Activated CD4-positive, CD25-positive, alpha-beta regulatory T cell (primary cell): ENCODE measurements at places on chromosomes 12 and 14.

- no peak for DNase-seq
Observed at GRCh38 chr14:75252254-75252837, 26.3 kb upstream of the FOS start.

GRCh38 chr12:53048033-53048779, 1.7 kb upstream of the TNS2 start:
- no peak for DNase-seq

GRCh38 chr12:116590561-116590960, 31.4 kb downstream of the MAP1LC3B2 start:
- no peak for DNase-seq

DNA sequence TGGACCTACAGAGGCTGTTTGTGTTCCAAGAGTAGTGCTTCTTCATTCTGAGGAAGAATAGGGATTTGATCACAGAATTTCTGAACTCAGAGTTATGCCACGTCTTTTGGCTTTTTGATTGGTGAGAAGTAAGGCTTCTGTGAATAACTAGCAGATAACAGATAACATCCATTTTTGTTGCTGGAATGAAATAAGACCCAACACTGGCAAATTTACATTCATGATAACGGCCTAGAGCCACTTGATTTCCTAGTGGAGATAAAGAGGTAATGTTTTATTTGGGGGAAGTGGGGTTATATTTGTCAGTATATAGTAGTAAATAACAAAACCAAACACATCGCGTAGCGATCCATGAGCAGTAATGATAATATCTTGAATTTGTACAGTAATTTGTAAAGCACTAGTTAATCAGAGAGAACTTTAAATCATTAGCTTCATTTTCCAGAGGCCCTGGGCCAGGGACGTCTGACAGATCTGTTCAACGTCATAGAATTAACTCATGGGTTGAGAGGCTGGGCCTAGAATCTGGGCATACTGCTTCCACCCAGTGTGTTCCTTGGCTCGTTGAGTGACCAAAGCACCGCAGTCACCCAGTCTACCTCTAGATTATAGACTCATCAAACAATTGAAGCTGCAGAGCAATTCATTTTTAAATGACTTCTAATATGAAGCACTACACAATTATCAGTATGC, 79.6 kb downstream of the HMGA2 start:
- DNase-seq = no peak

- DNase-seq = no peak
Observed at GRCh38 chr12:95582230-95583058, 31.2 kb upstream of the USP44 start.

DNA sequence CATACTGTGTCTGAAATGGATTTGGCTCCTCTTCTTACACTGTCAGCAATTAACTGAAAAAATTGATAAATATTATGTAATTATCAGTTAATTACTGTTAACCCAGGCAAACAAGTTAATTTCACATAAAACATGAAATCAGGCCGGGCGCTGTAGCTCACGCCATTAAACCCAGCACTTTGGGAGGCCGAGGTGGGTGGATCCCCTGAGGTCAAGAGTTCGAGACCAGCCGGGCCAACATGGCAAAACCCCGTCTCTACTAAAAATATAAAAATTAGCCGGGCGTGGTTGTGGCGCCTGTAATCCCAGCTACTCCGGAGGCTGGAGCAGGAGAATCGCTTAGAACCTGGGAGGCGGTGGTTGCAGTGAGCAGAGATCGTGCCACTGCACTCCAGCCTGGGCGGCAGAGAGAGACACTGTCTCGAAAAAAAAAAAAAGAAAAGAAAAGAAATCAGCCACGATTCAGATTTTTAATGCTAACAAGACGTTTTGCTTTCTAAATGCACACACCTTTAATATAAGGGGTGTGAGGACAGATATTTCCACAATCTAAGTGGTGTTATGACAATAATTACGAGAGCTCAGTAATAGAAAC, 473 bp upstream of the TMEM19 start:
- DNase-seq = no peak

DNA sequence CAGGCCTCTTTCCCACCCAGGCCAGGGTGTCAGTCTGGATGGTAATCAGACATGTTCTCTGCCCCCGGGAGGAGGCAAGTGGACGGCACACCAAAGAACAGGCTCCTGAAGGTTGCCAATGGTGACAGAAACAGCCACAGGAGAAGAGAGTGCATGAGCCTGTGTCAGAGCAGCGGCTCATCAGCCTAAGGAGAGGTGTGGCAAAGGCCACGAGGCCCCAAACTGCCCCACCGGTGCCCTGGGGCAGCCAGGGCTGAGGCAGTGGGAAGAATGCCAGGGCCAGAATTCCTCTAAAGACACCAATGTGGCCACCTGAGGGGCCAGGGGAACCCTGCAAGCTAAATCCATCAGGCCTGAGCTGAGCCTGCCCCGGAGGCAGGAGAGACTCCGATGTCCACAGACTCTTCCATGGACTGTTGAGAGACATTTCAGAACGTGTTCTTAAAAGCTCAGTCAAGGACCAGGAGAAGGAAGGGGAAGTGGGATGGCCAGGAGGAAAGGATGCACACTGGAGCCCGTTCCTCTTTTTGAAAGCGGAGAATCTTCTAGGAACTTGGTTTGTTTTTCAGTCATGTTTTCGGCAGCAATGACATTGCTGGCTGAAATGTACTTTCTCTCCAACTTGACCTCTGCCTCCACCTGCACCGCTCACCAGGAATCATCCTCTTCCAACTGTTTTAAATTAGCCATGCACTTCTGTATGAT, 176.3 kb upstream of the FKBP4 start:
- DNase-seq = no peak

DNA sequence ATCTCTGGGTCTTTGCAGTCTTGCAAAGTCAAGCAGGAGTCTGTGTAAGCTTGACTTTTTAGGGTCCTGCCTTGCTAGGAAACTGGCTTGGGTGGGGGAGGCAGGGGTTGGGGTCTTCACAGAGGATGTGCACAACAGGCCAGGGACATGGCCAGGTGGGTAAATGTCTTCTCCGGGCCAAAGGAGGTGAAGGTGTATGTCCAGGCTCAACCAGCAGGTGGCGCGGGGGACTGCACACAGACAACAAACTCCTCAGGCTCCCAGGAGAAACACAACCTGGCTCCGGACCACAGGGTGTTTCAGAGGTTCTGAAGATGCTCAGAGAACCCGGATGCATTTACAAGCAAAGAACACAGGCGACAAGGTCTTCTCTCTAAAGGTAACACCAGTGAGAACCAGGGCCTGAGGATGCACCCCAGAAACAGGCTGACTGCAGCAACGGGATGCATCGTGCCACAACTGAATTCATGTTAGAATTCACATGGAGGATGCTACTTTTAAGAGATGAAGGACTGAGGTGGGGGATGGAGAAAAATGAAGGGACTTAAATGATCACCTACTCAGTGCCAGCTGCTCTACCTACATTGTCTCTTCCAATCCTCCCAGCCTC, 56.0 kb downstream of the PLEKHG3 start:
- peak; percentile 18 for DNase-seq

GRCh38 chr12:66901138-66901932, 222.5 kb upstream of the GRIP1 start:
- DNase-seq = no peak

DNA sequence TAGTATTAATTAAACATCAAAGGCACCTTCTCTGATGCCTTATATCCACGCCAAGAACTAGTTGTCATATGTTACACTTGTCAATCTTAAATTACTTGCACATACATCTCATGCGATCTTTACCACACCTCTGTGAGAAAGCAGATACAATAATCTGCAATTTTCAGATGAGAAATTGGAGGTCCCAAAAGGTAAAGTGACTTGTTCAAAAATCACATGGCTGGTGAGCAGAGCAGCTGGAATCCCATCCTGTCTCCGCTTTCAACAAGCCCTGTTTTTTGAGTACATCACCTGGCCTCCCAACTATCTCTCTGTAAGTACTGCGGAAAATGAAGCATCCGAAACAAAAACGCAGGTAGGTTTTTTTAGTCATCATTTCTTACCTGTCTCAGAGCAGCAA, 203.4 kb upstream of the FOXN3 start:
- DNase-seq = no peak

GRCh38 chr14:37668646-37669045, 73.2 kb downstream of the TTC6 start:
- DNase-seq = no peak

- no peak for DNase-seq
Observed at GRCh38 chr12:65568517-65568916, 255.8 kb upstream of the HMGA2 start.

- DNase-seq = no peak
Observed at GRCh38 chr12:112988224-112988623, 9.9 kb downstream of the OAS2 start.

DNA sequence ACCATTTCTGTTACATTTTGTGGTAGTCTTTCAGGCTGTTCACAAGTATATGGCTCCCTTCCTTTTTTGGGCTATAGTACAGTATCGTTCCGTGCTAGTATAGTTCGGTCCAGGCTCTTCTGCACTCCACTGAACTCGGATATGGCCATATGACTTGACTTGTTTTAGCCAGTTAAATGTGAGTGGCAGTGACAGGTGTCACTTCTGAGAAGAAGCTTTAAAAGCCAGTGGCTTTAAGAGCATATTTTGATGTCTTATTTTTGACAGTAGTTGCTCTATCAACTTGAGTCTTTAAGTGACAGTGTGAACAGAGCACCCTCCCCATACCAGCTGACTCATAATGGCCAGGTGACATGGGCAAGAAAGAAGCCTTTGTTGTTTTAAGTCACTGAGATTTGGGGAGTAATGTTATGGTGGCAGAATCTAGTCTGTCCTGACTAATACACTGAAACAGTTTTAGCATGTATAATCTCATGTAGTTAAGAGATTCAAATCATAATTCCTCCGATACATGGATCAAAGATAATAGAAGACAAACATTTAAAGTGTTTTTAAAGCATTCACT, 64.6 kb downstream of the ANO4 start:
- DNase-seq = no peak

GRCh38 chr12:96701856-96702255, 205.2 kb upstream of the NEDD1 start:
- no peak for DNase-seq

GRCh38 chr12:15278816-15279658, 43.3 kb upstream of the PTPRO start:
- no peak for DNase-seq

- DNase-seq = no peak
Observed at GRCh38 chr14:23099212-23099861, 4.0 kb downstream of the C14orf119 start.

GRCh38 chr14:49016381-49016780, 569.8 kb downstream of the RPS29 start:
- DNase-seq = no peak

DNA sequence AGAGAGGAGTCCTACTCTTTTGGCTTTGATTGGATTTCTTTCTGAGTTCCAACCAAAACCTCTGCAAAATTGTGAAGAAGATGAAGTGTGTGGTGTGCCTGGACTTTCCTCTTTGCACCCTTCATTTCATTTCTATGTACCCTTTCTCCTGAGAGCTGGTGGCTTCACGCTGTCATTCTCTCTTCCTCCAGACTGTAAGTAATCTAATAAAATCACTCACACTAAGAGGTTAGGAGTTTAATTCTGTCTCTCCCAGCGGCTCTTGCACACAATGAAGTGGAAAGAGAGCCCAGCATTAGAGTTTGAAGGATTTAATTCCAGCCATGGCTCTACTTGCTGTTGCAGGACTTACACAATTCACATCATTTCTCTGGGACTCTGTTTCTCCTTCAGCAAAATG, 37.8 kb upstream of the CRADD start:
- no peak for DNase-seq

DNA sequence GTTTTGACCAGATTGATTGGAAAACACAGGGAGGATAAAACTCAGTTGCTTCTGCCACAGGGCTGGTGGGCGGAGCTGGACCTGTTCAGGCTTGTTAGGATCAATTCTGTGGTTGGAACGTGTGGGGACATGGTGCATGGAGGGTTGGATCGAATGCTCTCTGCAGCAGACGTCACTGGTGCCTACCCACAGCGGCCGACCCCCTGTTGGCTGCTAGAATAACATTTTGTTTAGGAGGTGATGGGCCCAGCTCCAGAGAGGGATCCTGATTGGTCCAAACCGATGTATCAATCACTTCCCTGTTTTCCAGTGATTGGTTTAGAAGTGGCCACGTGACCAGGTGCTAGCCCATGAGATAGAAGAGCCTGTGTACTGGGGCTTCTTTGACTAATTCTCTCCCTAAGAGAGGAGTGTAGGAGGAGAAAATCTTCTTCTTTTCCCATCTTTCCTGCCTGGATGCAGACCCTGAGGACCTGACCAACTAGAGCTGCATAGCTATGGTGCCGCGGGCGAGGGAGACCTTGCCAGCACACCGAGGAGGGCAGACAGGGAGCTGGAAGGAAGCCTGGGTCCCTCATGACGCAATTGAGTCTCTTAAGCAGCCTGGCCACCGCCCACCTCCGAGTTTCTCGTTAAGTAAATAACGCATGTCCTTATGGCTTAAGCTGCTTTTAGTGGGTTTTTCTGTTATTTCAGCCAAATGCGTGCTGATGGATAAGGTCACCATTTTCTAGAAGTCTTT, 163.5 kb downstream of the AACS start:
- DNase-seq = no peak

GRCh38 chr14:60721326-60722106, 2.6 kb downstream of the SIX4 start:
- DNase-seq = no peak

- DNase-seq = no peak
Observed at GRCh38 chr12:95516757-95517156, 34.5 kb downstream of the USP44 start.

GRCh38 chr12:79448816-79449215, 241.9 kb downstream of the PAWR start:
- DNase-seq = no peak

DNA sequence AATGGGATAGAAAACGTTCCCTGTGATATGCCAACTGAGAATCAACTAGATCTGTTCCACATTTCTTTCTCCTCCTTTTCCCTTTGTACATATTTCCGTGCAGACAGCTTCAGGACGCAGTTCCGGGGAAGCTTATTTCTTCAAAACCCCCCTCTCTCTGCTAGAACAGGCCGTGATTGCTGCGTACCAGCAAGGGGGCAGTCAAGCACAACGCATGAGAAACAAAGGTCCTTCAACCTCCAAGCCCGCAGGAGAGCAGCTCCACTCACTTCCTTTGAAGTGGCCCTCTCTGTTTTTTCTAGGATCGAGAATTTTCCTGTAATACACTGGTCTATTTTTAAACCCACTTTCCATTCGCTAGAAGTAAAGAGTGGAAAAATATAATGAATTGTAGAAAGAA, 80.8 kb downstream of the ZNF664 start:
- no peak for DNase-seq

GRCh38 chr12:93514853-93515252, 47.5 kb downstream of the MRPL42 start:
- no peak for DNase-seq

DNA sequence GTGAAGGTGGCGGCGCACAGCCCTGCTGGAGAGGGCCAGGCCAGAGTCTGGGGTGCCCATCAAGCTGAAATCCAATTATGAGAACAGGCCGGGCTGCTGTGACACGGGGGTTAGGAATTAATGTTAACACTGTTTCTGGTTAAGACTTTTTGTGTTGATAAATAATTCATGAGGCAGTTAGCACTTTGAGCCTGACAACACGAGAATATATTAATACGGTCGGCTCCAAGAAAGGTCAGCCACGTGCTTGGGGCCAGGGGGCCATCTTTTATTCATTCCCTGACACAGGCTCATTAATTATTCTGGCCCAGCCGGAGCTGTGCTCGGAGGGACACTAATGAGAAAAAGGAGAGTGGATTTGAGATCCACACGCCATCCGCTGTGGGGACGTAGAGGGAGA, 45.1 kb downstream of the FBRSL1 start:
- DNase-seq = no peak
